ENCODE measurements at places on chromosomes 11 and 22.

DNA sequence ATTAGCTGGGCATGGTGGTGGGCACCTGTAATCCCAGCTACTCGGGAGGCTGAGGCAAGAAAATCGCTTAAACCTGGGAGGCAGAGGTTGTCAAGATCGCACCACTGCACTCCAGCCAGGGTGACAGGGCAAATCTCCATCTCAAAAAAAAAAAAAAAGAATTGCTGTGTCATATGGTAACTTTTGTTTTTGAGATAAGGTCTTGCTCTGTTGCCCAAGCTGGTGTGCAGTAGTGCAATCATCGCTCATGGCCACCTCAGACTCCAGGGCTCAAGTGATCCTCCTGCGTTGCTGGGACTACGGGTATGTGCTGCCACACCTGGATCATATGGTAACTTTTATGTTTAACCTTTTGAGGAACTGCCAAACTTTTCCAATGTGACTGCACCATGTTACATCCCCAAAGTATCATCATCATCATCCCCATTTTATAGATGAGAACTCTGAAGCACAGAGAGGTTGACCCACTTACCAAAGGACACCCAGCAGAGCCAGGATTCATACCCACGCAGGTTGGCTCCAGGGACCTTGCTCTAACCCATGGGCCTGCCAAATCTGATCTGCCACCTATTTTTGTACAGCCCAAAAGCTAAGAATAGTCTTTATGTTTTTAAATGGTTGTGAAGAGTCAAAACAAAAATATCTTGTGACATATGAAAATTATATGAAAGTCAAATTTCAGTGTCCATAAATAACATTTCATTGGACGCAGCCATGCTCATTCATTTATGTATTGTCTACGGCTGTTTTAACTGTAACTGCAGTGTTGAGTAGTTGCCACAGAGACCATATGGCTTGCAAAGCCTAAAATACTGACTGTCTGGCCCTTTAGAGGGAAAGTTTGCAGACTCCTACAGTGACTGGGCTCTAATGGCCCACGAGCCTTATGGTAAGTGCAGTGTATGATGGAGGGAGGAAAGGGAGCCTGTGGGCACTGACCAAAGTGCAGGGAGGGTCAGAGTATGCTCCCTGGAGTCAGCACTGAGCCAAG, 45.3 kb downstream of the GDPD5 start:
- no peak for DNase-seq

DNA sequence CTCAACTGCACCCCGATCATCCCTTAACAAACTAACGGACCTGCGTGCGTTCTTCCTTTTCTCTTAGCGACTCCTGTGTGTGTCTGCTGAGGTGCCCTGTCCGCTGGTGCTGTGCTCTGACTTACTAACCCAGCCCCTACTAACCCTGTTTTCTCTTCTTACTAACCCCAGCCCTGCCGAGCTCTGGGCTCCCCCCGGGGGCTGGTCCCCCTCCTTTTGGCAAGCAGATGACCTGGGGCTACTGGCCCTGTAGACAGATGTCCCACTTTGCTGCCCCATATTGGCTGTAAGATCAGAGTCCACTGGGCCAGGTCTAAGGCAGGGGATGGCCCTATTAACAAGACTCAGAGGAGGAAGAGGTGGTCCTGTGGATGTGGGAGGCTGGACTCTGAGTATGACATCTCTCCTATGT, 14.7 kb downstream of the MIAT start:
- no peak for DNase-seq

DNA sequence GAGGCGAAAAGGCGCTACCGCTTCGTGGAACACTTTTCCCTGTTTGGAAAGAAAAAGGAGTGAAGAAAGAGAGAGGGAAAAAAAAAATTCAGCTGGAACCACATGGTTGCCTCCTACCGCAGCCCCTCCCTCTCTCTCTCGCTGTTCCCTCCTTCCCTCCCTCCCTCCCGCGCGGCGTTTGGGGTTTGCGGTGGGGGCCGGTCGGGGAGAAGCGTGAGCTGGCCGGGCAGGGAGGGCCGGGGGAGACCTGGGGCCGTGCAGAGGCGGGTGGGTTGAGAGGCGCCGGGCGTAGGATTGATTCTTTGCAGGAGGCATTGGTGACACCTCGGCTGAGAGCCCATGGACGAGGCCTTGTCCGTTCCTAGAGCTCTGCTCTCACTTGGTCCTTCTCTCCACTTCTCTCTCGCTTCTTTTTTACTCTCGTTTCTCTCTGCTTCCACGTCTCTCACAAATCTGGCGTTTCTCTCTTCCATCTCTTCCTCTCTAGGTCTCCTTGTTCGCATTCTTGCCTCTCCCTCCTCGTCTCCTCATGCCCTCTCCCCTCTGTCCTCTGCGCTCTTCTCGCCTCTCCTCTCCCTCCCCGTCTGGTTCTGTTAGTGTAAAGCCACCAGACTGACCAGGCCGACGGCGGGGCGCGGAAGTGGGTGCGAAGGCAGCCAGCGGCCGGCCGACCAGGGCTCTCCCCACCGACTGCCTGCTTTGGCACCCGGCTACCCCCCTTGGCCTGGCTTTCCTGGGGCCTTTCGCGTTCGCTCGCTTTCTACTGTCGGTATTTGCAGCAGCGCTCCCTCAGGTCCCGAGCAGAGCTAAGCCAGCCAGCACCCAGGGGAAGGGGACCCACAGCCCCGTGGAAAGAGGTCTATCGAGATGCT, at the start of gene CLMP:
TSS of gene CLMP (minus strand) at position 61 of the 872 bp plus-strand sequence. CDS start 308 bp downstream, outside the sequence.
- peak; percentile 83 for DNase-seq

GRCh38 chr11:127003260-127003981, 2.9 kb upstream of the KIRREL3 start:
- peak; percentile 71 for DNase-seq

DNA sequence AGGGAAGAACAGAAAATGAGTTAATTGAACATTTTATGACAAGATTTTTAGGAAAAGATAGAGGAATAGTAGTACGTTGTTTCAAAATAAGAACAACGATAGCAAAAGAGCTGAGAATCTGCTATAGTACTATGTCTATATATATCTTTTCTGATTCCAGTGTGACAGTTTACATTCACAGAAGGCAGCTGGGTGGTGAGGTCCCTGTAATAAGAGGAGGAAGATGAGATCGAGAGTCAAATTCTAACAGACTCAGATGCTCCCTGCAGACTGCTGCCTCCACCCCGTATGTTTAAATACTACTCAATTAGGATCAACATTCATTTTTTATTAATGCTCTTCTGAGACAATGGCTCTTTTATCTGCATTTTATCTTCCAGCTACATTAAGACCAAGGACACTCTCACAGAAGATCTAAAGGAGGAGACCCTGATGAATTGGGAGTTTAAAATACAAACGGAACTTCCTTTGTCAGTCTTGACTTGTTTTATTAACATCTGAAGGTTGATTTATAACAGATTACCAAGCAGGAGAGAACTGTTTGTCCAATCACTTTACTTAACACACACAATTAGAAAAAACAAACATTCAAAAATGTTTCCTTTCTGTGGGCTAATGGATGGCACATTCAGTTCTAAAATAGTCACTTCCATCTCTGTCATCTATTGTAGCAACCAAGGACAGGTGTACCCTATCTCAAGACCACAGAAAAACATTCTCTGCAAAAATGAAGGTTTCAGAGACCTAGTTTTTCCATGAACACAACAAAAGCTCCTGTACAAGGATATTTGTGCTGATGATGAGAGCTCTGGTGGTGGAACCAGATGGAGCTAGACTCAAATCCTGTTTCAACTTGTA, 240.2 kb downstream of the CADM1 start:
- no peak for DNase-seq

DNA sequence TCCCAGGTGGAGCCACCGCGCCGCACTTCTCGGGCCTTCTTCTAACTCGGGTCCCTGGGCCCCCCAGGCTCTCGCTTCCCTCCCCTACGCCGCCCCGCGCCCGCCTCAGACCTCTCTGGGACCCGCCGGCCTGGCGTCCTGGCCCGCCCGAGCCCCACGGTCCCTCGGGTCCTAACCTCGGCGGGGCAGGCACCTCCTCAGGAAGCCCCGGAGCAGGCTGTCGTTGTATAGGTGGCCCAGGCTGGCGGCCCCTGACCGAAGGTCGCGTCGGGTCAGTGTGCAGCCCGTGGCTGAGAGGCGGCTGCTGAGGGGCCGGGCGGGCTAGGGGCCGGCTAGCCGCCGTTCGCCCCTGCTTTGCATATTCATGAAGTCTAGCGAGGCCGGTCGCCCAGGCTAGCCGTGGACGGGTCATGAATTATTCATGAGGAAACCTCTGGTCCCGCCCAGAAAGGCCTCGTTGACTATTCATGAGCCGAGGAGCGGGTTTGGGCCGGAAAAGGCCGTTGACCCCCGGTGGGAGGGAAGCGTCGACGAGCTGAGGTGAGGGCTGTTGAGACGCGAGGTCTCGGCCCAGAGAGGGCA, at the start of gene HORMAD2:
TSS of gene HORMAD2 (plus strand) at position 513 of the 582 bp plus-strand sequence. CDS start 13,489 bp downstream, outside the sequence.
- DNase-seq, result peak; percentile 4

GRCh38 chr22:30309951-30310741, 16.6 kb downstream of the TBC1D10A start:
- DNase-seq, result peak; percentile 45

DNA sequence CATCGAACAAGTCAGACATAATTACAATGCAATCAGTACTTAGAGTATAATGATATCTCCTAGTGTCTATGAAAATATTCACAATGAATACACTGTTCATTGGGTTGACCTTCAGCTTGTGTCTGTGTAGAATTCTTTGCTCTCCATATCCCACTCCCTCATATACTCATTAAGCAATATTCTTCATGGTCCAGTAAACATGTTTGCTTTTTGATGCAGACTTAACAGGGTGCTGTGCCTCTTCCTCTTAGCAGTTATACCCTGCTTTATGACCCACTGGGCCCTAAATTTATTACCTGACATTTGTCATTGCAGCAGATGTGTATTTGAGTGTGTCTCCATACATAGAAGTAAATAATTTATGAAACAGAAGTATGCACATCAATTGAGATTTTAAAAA, 352.5 kb upstream of the CCDC179 start:
- DNase-seq, result no peak

GRCh38 chr11:100602716-100603115, 84.4 kb upstream of the ARHGAP42 start:
- DNase-seq, result peak; percentile 16

DNA sequence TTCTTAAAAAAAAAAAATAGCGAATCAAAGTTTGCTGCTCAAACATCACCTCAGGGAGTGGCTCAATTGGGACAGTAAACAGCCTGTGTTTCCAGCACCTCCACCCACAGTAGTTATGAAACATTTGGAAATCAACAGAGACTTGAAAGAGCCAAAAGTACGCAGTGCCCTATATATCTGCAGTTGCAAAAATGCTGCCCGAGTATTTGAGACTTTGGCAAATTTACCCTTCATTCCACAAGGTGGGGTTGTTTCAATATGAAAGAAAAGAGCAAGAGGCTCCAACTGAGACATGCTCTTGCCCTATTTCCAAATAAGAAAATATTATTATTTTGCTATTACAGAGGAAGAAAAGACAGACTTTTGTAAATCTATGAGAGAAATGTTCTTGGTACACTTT, 851.1 kb upstream of the RAG2 start:
- DNase-seq, result peak; percentile 67

DNA sequence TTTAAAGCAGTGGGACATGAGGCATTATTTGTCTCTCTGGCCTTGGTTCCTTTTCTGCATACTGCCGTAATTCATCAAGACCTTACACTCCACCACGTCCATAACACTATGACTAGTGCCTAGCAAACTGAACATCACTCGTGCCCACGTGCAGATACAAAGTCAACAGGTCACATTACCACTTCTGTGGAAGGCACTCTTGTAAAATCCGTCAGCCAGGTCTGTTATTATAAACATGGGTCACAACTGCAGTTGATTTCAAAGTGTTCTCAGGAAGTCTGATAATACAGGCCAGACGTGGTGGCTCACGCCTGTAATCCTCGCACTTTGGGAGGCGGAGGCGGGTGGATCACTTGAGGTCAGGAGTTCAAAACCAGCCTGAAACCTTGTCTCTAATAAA, 14.1 kb downstream of the VSIG10L2 start:
- no peak for DNase-seq

DNA sequence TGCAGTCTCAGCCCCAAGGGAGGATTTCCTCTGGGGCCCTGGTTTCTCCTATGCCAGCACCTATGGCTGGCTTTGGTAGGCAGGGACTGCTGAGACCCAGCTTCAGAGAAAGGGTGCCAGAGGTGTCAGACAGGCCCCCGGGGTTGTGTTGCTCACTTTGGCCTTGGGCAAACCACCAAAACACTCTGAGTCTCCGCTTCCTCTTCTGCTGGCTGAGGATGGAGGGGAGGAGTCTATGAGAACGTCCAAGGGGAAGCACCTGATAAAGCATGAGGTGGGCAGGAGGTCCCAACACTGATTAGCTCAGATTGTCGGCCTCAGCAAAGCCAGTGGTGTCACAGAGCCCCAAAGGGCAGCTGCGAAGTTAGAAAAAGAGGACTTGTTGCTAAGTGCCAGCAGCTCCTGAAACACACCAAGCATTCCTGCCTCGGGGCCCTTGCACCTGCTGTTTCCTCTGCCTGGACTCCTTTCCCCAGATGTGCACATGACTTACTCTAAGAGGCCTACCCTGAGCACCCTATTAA, 10.5 kb downstream of the SMTNL1 start:
- no peak for DNase-seq

DNA sequence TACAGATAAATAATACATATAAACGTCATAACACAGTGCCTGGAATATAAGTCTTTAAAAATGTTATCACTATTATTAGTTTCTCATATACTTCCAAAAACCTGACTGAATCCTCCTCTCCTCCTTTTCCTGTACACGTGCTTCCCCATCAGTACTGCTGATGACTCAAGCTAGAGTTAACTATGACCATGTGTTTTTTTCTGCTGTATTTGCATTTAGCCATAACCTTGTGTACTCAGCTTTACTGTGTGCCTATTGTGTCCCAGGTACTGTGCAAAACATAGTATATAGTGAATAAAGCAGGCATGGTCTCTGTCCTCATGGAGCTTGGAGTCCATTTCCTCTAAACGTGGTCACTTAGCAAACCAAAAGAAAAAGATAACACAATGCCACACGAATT, 56.5 kb upstream of the ARHGAP32 start:
- peak; percentile 82 for DNase-seq

DNA sequence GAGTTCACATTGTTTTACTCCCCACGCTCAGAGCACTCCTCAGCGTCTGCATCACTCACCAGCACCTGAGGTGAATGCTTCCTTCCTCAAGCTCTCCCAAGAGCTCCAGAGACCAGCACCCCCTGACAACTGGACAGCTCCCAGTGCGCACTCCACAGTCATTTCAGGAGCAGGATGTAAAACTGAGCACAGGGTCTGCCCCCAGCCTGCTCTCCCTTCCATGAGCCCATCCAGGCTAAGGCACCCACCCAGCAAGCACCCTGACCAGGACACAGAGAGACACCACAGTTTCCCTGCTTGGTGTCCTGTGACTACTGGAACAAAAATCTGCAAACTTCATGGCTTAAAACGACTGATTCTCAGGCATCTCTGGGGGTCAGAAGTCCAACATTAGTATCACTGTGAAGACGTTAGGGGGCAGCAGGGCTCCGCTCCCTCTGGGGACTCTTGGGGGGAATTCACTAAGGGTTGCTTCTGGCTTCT, 3.3 kb downstream of the SCGB1D2 start:
- peak; percentile 15 for DNase-seq

DNA sequence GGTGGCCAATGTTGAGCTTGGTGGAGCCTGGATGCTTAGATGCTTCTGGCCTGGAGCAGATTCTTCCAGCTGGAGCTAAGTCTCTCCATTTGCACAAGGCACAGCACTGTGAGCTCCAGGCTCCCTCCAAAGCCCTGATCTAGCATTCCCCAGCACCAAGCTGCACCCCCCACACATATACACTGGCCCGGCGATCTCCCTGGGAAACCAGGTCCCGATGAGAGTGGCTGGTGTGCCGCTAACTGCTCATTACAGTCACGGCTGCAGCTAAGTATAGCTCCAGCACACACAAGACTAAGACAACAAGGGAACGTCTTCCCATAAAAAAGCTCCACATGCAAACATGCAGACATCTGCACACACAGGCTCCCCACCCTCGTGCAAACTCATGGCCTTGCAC, 17.6 kb downstream of the KCNC1 start:
- DNase-seq, result no peak
